ENCODE measurements at places on chromosomes 3 and 15.

DNA sequence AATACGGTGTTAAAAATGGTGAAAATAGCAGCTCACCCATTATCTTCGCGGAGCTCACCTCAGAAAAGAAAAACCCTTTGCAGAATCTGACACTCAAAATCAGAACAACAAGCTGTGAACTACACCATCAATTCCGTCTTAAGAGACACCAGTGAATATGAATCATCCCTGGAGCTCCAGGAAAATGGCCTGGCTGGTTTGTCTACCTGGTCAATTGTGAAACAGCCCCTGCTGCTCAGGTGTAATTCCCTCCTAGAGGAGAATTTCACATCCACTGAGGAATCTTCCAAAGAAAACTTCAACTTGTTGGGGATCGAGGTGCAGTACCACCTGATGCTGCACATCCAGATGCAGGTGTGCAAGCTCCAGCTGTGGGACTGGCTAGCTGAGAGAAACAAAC lies 3.0 kb upstream of the XRN1 start:
- DNase-seq, result peak; percentile 21

DNA sequence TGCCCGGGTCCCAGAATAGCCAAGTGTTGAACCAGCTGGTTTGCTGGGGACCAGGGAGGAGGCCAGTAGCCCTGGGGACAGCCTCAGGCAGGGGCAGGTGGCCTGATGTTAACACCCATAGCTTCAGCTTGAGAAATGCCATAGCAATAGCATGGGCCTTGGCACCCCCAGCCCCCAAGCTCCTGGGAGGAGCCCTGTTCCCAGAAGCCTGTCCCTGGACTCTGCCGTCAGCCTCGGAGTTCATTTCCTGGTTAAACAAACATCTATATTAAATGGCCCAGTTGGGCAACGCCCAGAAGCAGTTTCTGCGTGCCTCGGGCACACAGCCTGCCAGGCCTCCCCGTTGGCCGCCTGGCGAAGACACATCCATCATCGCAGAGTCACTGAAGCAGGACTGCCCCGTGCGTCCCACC lies 58.2 kb downstream of the FGD5 start:
- DNase-seq, result peak; percentile 19

DNA sequence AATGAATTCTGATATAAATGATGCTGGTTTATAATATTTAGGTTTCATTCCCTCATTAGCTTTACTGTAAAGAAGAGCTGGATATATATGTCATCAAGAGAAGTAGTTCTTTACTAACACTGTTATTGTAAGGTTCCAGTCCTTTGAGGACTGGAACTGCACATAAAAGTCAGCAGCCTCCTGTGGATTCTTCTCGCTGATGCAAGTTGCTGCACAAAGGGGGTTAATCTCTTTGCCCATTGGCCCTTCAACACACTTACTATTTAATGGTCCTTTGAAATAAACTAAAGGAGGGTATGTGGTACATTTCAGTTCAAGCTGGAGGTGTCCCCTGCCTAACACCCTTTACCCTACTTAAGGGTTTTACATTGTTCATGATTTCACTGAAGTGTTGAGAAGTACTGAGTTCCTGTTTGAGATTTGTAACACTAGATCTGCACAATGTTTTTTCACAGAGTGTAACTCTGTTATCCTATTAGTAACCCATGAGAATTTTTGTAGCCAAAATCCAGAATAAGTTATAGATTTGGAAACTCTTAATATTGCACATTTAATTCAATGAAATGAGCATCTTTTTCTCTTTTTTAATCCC lies 43.9 kb downstream of the NR2C2 start:
- DNase-seq, result no peak

DNA sequence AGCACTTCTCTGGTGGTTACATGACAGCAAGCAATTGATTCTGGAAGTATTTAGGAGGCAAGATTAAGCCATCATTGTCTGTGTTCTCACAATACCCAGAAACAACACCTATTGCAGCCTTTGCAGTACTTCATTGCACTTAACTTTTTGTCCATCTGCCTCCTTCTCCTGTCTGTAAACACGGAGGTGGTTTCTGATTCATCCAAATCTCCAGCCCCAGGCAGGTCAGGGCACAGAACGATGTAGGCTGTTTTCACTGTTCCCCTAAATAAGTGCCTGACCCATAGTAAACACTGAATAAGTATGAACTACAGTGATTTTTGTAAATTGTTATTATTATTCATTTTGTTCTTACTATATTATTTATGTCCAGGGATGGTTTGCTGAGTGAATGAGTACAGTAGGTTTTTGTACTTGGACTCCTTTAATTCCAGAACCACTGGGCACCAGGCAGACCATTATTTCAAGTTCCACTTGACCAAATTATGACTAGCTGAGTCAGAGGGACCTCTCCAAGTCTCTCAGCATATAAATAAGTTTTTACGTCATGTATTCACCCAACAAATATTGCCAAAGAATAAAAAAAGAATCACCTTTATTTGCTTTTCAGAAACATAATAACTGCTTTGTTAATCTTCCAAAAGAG lies 283.3 kb upstream of the TRIM42 start:
- peak; percentile 90 for DNase-seq

DNA sequence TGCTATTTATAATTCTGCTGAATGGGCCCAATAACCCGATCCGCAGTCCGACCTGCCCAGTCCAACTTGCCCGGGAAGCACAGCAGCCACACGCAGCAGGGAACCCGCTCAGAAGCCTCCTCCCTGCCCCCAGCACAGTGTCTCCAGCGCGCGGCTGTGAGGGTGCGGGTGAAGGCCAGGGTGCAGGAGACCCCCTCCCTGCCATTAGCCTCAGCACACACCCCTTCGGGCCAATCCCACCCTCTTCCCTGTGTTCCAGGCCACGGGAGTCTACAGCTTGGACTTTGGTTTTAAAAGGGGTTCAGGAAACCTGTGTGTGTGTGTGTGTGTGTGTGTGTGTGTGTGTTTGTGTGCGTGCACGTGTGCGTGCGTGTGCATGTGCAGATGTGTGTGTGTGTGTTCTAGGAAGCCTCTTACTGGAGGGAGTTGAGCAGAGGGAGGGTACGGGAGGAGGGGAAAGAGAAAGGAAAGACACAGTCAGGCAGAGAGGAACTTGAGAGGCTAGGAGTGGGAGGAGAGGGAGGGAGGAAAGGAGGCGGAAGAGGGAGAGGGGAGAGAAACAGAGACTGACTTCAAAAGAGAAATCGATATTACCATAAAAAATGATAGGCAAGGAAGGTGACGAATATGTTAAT lies 34.2 kb downstream of the ATP2B2 start:
- DNase-seq, result no peak

- no peak for DNase-seq
Observed at GRCh38 chr3:127135241-127136023, 57.5 kb upstream of the PRR23E start.

- DNase-seq, result no peak
Observed at GRCh38 chr3:141410408-141410807, 42.1 kb downstream of the ZBTB38 start.

GRCh38 chr15:89630974-89631901 lies 24.0 kb downstream of the KIF7 start:
- DNase-seq, result no peak

- DNase-seq, result no peak
Observed at GRCh38 chr3:3629911-3630310, 169.3 kb upstream of the LRRN1 start.

DNA sequence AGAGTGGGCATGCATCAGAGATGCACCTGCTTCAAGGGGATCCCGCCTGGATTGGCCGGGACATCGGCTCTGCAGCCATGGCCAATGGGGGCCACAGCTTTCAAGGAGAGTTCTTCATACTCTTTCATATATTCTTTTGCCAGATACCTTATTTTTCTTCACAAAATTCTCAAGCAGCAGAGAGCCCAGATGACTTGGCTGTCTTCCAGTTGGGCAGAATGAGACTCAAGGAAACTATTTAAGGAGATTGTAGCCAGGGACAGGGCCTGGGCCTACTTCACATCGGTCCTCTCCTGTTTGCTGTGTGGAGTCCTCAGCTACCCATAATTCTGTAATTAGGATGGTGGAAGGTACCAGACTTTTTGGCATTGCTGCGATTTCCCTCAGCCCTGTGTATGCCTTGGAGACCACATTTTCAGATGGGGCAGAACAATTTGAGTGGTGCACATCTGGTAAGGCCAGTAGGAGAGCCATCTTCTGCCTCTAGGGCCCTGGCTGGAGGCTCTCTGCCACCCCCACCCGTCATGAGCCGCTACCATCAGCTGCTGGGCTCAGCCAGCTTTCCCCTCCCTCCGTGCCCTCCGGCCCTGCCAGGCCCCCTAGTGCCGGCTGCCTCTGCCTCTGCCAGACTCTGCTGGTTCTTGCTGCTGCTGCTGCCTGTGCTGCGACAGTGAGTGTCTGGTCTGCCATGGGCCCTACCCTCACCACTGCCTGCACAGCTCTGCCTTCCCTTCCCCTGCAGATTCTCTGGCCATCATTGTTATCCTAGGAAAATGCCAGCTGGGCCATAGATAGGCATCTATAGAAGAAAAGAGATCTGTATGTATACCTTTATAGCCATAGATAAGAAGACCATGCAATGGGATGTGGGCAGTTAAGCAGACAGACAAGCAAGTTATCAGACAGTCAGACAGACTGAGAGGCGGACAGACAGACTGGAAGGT lies 6.7 kb downstream of the PLIN1 start:
- DNase-seq, result no peak

- DNase-seq, result no peak
Observed at GRCh38 chr3:188267790-188268335, 113.9 kb downstream of the LPP start.

- no peak for DNase-seq
Observed at GRCh38 chr3:150840802-150841515, 64.3 kb downstream of the MINDY4B start.

DNA sequence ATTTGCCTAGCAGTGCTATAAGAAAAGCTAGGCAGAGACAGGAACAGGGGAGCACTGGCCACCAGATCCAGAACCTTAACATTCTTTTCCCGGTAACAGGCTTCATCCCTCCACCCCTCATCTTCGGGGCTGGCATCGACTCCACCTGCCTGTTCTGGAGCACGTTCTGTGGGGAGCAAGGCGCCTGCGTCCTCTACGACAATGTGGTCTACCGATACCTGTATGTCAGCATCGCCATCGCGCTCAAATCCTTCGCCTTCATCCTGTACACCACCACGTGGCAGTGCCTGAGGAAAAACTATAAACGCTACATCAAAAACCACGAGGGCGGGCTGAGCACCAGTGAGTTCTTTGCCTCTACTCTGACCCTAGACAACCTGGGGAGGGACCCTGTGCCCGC lies 231.0 kb upstream of the ST8SIA2 start:
- DNase-seq, result no peak

DNA sequence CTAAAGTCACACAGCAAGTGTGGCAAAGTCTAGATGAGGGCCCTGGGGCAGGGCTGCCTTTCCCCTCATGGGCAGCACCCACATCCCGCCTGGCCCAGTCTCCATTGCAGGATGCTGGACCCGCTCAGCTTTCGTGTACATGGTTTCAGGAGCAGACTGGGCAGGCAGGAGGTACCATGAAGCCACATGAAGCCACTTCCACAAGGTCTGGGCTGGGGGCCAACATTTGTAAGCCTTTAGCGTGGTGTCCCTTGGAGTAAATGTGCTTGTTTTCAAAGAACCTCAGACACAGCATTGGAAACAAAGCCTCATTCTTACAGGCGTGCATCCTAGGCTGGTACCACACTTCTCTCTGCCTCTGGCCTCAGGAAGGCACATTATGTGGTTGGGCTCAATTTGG lies 34.5 kb downstream of the UMPS start:
- DNase-seq, result no peak

- DNase-seq, result peak; percentile 46
Observed at GRCh38 chr3:41881233-41881821, 80.6 kb downstream of the ULK4 start.

DNA sequence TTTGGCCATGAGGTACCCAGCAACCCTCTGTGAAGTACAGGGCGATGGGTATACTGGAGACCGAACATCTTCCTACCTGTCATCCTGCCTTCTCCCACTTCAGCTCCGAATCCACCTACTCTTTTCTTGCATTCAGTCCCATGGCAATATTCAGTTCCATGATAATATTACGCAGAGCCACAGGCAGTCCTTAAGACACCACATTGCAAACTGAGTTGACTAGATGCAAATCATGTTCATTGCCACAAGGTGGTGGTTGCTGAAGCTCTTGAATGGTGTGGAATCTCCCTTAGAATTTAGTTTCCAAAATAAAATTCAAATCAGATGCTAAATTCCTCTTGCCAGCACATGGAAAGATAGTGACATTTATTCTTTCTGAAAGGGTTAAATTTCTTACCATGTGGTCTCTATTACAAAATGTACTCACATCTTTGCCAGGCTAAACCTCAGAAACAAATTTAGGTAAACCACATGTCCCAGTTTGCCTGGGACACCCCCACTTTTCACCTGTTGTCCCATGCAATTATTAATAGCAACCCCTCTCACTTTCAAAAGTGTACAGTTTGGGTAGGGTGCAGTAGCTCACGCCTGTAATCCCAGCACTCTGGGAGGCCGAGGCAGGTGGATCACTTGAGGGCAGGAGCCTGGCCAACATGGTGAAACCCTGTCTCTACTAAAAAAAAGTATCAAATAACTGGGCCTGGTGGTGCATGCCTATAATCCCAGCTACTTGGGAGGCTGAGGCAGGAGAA lies 1.7 kb upstream of the NME9 start:
- no peak for DNase-seq

Measured in bronchial epithelial cell (primary cell).